ENCODE measurements at places on chromosomes 13 and 19. TPM values are rescaled to one million over a fixed set of nuclear protein-coding genes. Genes with fewer than 3 reads are reported as not detected.

- DNase-seq = no peak
- H3K27me3 ChIP-seq = no peaks in the 10 kb centered on the region
- no peak overlapping the region for H3K4me3 ChIP-seq
- H3K36me3 ChIP-seq = no peaks in the 10 kb centered on the region
These were observed 176.0 kb downstream of the FGF14 start for GRCh38 chr13:102225892-102226291.

- no peak overlapping the region for H3K4me3 ChIP-seq
- no peaks in the 10 kb centered on the region for H3K36me3 ChIP-seq
- peaks cover 19% of the 10 kb centered on the region for H3K4me1 ChIP-seq
- DNase-seq = no peak
These were observed 87.1 kb downstream of the ARHGEF7 start for GRCh38 chr13:111202156-111202621.

Gene SRRM5
- total RNA-seq = 0.23 TPM

Gene PTH2
- not detected for total RNA-seq

DNA sequence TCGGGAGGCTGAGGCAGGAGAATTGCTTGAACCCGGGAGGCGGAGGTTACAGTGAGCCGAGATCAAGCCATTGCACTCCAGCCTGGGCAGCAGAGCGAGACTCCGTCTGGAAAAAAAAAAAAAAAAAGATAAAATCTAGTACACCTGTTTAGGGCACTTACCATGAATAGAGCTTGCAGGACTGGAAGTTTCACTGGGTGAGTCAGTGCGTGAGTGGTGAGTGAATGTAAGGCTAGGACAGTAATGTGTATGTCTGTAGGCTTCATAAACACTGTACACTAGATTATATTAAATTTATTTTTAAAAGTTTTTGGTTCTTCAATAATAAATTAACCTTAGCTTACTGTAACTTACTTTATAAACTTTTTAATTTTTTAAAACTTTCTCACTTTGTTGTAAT is 22.9 kb downstream of the PPP5C start:
- peaks cover 5% of the 10 kb centered on the region for H3K36me3 ChIP-seq
- H3K4me3 ChIP-seq = no peak overlapping the region
- DNase-seq = no peak
- peaks cover 41% of the 10 kb centered on the region for H3K4me1 ChIP-seq
- no peak overlapping the region for H3K27ac ChIP-seq
- H3K27me3 ChIP-seq = no peaks in the 10 kb centered on the region

Gene NCLN
- total RNA-seq = 95.8 TPM

Gene CEBPA
- 0.45 TPM for total RNA-seq

DNA sequence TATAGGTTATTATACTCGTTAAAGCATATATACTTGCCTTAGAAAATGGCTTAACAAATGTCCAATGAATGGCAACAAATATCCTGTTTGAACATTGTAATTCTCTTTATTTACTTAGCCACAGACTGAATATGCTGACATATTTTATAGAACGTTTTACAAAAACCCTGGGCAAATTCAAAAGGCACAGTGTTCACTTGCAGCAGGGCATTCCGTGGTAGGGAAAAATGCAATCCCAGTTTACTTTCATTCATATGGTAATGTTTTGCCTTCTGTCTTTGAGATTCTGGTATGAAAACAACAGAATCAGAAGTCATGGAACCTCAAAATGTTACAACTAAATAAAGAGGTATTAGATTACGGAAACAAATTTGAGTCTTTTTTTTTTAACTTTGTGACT is 56.2 kb upstream of the MYCBP2 start:
- no peaks in the 10 kb centered on the region for H3K36me3 ChIP-seq
- no peak for DNase-seq
- no peak overlapping the region for H3K4me3 ChIP-seq
- H3K27me3 ChIP-seq = no peaks in the 10 kb centered on the region
- H3K27ac ChIP-seq = no peak overlapping the region

GRCh38 chr19:13099073-13099999 is 3.3 kb downstream of the LYL1 start:
- no peak overlapping the region for H3K27ac ChIP-seq
- no peak for DNase-seq
- no peaks in the 10 kb centered on the region for H3K36me3 ChIP-seq
- H3K4me1 ChIP-seq = peaks cover 6% of the 10 kb centered on the region
- H3K4me3 ChIP-seq = no peak overlapping the region
- H3K27me3 ChIP-seq = no peaks in the 10 kb centered on the region
